ENCODE measurements at places on chromosomes 5 and 9. TPM values are rescaled to one million over a fixed set of nuclear protein-coding genes. Genes with fewer than 3 reads are reported as not detected.
A peak's percentile ranks its signal among the peaks of the same experiment; 100 is the strongest.

Gene TXNDC8
- not detected for polyA plus RNA-seq

Gene ZNF462
- polyA plus RNA-seq = 3.5 TPM

- peak; percentile 30 for DNase-seq
These were observed 369.3 kb downstream of the BNC2 start for GRCh38 chr9:16501141-16501540.

DNA sequence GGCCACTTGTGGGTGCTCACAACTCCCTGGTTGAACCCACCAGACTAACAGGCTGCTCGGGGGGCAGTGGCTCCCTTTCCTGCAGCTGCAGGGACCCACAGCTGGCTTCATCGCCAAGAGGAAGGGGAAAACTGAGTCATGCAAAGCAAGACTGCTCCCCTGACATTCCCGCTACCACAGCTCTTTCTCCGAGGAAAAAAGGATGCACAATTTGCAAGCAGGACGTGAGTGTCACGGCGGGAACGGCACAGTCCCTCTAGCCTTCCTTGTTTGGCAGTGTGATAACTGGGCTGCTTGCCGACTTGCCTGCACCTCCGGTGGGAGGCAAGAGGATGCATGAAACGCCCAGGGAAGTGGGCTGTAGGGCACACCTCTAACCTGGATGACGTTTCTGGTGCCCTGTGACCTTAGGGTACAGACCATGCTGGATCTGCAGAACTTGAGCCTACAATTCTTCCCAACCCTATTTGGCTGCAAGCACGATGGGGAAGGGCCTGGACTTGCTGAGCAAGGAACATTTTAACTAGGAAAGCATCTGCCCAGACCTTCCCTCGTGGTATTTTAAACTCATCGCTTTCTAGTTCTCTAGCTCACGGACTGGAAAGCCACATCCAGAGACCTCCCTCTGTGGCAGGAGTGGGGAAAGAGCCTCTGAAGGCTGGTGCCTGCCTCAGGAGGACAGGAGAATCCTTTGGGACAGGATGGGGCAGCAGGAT, 7.8 kb downstream of the SH3PXD2B start:
- DNase-seq = no peak

DNA sequence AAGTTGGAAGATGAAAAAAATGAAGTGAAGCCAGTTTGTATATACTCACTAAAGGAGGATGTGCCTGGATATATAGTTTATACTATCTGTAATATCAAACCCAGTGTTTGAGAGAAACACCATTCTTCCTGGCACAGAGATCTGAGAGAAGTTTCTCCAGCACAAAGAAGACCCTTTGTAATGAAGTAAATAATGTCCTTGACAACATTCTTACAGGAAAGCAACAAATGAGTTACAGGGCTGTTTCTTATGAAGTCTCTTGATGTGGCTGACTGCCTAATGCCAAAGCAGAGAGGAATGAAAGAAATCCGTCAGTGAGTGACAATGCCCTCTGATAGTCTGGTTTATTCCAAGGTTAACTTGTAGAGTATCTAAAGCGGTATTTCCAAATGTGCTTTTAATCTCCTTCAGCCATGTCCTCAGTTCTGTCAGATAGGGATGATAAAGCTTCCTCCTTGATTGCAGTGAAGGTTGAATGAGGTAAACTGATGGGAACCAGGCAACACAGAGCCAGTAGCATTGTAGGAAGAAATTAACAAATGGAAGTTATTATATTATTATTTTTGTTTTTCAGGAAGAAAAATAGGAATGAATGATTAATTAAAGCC, 123.1 kb upstream of the ZNF608 start:
- no peak for DNase-seq

GRCh38 chr9:29290516-29290915, 1717.2 kb upstream of the C9orf72 start:
- DNase-seq = no peak

GRCh38 chr5:107370396-107370968, 300.3 kb downstream of the EFNA5 start:
- no peak for DNase-seq

Gene SLC6A7
- polyA plus RNA-seq = not detected

DNA sequence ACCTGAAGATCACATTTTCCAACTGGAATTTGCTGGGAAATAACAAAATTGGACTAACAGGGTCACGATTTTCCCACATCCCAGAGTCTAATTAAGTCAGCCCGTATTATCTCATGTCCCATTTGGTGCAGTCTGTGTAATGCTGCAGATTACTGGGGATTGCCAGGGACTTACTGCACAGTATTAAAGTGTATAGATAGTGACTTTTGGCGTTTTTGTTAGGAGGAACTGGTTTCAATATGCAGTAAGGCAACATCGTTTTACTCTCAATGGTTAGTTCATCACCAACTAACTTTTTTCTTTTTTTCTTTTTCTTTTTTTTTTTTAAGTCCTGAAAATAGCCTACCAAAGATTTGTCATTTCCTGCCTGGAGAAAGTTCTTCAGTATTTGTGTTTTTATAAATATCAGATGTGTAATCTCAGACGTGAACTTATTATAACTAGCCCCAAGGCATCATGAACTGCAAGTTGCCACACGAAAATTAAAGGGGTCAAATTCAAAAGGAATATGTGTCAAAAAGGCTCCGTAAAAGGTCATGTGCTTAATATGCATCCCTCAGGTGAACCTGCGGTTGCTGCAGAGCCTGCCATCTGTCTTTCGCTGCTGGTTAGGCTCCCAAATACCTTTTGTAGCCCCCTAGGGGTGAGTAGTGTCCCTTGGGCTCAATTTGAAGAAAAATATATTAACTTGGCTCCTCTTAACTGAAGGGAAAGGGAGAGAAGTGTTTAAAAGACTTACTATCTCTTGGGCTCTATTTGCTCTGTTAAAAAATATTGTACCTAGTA, 176.7 kb upstream of the ADAMTSL1 start:
- peak; percentile 30 for DNase-seq

- peak; percentile 9 for DNase-seq
These were observed 7.9 kb upstream of the ANKDD1B start for GRCh38 chr5:75603371-75603770.

DNA sequence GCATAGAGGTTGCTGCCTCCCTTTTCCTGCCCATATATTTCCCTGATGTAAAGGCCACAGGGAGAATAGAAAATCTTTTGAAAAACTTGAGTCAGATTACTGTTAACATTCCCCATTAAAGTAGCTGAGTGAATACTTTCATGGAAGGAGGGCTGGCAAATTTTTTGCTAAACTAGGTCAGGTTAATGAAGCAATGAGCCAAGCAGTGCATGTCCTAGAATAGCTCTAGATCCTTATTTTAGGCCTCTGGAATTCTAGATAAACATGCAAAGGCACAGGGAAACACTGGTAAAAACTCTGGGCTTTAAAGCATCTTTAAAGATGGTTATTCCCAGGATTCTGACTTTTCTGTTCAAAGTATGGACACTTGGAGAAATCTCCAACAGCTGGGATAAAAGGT, 27.9 kb downstream of the TTC1 start:
- DNase-seq = no peak

- DNase-seq = no peak
These were observed 287.9 kb downstream of the SEC61B start for GRCh38 chr9:99509900-99510535.

DNA sequence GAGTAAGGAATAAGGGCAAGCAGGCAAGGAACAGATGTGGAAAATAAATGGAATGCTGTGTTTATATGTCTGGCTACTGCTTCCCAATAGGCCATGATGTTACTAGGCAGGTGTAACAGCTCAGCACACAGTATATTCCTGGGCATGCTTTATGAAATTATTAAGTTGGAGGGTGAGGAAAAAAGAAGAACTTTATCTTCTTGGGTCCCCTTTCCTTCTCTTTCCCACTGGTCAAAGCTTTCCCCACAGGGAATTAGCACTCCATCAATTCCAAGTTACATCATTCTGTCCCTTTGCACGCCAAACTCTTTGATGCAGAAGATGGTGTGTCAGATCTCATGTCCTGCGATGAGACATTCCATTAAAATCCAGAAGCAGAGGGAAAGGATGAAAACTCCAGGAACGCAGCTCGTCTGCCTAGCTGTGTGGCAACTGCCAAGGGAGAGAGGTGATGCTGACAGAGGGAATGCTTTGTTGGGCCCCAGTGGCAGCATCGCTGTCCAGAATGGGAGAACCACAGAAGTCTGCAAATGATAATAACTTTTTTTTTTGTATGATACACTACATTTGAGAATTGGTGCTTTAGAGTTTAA, 447.3 kb upstream of the ARRDC3 start:
- no peak for DNase-seq

Gene GPBP1
- 34.0 TPM for polyA plus RNA-seq

Gene TAF11L5
- not detected for polyA plus RNA-seq

GRCh38 chr9:5529683-5530221, 19.4 kb downstream of the PDCD1LG2 start:
- DNase-seq = no peak

- no peak for DNase-seq
These were observed 34.9 kb downstream of the ZFYVE16 start for GRCh38 chr5:80442742-80443141.

Gene TLX3
- polyA plus RNA-seq = not detected

GRCh38 chr5:58504766-58505165, 13.5 kb downstream of the GAPT start:
- no peak for DNase-seq

Gene TMEM167A
- 62.5 TPM for polyA plus RNA-seq

Gene F2RL1
- 0.15 TPM for polyA plus RNA-seq

- no peak for DNase-seq
These were observed 2.9 kb downstream of the SNX18 start for GRCh38 chr5:54520438-54520846.

DNA sequence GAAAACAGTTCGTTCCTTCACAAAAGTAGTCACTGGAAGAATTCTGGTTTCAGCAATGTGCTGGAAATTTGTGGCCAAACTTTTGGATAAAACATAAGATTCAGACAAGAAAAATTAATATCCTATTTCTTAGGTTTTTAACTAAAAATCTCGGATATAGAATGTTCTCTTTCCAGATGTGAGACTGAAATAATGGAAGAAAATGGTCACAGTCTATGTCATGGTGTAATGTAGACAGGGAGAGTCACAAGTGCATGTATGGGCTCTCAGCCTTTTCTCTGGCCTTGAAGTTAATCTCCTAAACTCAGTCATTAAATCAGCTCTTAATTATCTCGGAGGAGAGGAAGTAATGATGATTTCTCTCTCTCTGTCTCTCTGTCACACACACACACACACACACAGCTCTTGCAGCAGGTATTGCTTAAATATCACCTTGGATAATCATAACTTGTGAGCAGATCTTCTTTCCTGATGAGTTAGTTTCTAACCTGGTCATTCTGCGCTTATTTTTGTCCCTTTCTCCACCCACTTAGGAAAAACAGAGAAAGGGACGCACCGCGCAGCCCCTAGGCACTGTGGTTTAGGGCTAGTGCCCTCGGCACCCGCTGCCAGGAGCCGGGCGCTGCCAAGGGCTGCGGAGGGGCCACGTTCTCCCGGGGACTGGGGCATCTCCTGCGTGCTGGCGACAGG, 672 bp upstream of the ITGA2 start:
- no peak for DNase-seq

Gene FRRS1L
- 0.20 TPM for polyA plus RNA-seq

GRCh38 chr5:59569608-59570334, 323.8 kb downstream of the PDE4D start:
- DNase-seq = no peak

DNA sequence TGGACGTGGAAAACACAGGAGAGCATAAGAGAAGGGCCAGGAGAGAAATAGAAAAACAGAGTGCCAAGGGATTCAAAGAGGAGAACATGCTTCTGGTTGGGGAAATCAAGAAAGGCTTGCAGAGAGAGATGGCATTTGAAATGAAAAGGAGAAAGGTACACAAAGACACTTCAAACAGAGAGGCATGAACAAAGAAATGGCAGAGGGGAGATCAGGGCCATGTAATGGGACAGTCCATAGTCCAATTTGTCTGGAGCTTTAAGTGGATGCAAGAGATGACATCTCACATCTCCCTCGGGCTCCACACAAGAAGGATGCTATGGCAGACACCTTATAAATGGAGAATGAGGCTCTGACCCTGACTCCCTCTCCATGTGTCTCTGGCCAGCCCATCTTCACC, 331.1 kb downstream of the MLLT3 start:
- no peak for DNase-seq

GRCh38 chr5:139747583-139748504, 47.8 kb upstream of the PSD2 start:
- no peak for DNase-seq

DNA sequence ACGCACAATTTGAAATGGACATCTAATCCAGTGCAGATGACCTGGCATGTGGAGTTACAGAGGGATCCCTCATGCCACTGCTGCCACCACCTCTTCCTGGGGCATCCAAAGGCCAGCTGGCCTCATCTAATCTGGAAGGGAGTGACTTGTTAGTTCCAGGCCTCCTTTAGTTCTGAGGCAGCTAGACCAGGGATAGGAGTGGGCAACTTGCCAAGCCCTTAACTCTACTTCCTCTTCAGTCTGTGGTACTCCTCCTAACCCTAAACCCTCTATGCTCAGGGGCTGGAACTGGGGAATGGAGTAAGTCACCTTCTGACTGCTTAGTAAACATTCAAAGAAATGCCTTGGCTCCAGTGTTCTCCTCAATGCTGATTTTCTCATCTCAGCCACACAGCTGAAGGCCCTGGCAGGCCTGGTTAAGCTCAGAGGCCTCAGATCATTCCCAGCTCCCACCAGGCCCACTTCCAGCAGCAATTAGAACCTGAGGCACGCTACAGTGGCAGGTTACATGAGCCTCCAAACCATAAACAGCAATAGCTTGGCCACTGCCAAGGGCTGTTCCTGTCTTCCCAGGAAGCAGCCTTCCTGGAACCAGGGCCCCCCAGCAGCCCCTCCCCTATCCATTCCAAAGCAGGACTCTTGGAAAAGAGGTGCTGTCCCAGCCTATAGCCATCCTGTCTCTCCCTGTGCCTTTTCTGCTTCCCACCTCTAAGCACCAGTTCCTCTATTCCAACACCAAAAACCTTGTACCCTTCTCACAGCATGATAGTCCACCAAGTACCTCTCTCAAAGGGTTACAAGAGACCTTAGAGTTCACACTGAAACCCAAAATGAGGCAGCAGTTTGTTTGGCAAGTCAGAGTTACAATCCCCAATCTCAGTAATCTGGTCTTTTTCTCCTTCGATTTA, 2.0 kb downstream of the EIF4EBP3 start:
- no peak for DNase-seq

- no peak for DNase-seq
These were observed 323.7 kb downstream of the ARRDC3 start for GRCh38 chr5:91059409-91059808.

Gene PCDHB7
- 0.31 TPM for polyA plus RNA-seq

GRCh38 chr5:35035271-35035670, 12.5 kb downstream of the AGXT2 start:
- DNase-seq = no peak

DNA sequence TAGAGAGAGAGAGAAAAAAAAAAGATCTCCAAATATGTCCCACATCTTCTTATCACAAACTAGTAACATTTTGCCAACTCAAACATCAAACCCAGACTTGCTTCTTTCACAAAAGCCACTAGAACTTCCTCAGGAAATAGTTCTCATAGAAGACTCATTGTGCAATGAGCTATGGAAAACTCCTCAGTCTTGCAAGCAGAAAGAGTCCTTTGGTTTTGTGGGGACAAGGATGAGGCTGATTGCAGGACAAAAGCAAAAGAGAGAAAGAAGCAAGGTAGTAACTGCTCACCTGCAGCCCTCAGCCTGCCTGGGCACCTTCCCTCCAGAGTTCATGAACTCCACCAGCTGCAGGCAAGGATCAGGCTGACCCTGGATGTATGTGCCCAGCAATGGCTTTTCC, 399.0 kb downstream of the IRX1 start:
- DNase-seq = no peak
